ENCODE measurements at places on chromosomes 7 and 10.

- DNase-seq, result no peak
Measured at GRCh38 chr7:157520249-157520648, 183.4 kb downstream of the DNAJB6 start.

GRCh38 chr7:25575634-25576033 lies 347.3 kb upstream of the NPVF start:
- DNase-seq, result no peak

DNA sequence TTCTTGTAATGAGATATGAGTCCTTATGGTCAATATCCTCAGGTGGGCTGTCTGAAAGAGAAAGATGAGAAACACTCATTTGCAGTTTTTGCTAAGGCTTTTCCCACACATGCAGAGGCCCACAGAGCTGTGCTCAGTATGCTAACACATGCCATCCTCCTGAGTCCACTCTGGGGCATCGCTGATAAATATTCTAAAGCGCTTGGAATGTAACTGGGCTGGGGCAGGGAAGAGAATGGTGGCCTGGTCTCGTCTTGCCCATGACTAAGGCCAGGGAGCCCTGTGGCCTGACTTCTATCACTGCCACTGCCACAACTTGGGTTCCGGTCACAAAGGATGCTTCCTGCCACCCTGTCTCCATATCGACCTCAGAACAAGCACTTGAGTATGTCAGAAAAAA lies 199.7 kb upstream of the FRMD4A start:
- no peak for DNase-seq

DNA sequence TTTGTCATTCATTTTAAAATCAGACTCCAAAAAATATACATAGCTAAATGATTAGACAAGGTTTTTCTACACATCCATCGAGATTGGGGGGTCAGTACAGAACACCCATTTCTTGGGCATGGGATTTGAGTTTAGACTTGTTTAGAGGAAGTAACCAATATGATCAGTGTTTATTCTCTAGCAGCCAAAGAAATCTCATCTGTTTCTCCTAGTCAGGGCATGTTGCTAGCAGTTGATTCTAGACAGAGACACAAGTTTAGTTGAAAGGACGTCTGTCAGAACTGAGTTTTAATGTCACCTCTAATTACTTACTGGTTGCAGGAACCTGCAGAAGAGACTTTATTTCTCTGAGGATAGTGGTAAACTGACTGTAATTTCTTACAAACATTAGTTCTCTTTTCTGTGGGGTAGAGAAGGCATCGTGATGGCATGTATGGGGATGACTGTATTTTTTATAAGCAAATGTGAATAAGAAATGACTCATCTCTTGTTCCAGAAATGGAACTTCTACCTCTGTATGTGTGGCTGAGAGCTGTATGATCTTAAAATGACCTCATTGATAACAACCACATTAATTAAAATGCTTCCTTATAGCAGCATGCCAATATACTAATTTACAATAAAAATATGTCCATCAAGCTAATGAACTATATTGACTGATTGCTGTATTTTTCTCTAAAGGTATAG lies 30.6 kb upstream of the RHOBTB1 start:
- no peak for DNase-seq

- DNase-seq, result no peak
Measured at GRCh38 chr10:11260170-11260569, 242.5 kb downstream of the CELF2 start.

- no peak for DNase-seq
Measured at GRCh38 chr7:68461430-68461829, 1136.8 kb upstream of the AUTS2 start.

- no peak for DNase-seq
Measured at GRCh38 chr7:147432079-147432478, 1158.5 kb upstream of the C7orf33 start.

DNA sequence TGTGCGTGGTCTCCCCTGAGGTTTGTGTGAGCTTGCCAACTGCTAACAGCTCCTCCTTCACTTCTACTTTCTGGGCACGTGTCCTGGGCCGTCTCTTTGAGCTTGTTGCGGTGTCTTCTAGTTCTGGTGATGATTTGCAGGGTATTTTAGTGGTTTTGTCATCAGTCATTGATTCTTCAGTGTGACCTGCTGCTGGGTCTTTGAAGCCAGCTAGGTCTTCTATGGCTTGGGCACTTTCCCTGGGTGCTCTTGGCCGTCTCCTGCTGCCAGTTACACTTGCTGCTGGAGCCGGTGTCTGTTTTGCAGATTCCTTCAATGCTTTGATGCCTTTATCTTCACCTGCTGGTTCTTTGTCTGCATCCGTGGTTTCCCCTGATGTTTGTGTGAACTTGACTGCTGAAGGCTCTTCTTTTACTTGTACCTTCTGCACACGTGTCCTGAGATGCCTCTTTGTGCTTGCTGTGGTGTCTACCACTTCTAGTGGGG lies 23.0 kb downstream of the MKI67 start:
- DNase-seq, result no peak

- no peak for DNase-seq
Measured at GRCh38 chr10:90337316-90337715, 520.5 kb downstream of the HTR7 start.

- no peak for DNase-seq
Measured at GRCh38 chr10:110643653-110644597, at the start of gene RBM20. Gene RBM20 (plus strand): TSS chr10:110644336. CDS start chr10:110644455, 119 bp downstream.

GRCh38 chr7:22944022-22944421 lies 69.9 kb downstream of the HYCC1 start:
- no peak for DNase-seq

DNA sequence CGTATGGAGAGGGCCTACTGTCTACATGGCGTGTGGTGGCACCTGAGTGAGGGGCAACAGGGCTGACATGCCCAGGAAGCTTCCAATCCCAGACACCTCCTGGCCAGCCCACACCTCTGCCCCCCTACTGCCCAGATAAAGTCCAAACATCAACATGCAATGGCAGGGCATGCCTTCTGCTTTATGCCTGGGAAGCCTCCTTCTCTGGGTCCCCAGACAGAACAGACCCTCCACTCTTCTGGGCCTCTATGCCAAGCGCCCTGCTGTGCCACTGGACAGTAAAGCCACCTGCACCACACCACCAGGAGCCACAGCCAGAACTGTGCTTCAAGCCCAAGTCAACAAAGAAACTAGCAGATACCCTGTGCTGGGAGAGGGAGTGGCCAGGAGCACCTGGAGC lies 12.5 kb downstream of the TMEM72 start:
- DNase-seq, result no peak

DNA sequence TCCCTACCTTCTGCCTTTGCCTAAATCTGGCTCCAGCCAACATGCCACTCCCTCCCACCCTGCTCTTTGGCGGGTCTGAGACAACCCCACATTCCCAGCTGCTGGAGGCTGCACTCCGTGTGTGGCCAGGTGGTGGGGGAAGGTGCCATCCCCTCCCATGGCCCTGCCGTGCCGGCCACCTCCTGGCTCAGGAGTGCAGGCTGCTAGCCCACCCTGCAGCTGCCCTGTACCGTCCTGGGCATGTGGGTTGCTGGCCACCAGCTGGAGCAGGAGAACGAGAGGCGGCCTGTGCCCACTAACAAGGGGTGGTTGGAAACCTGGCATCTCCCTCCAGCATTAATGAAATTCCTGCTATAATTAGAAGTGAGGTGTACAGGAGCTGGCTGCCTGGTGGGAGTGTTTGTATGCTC lies 97.6 kb downstream of the ZMIZ1 start:
- DNase-seq, result no peak

GRCh38 chr7:4727914-4728705 lies 46.0 kb downstream of the FOXK1 start:
- DNase-seq, result no peak

DNA sequence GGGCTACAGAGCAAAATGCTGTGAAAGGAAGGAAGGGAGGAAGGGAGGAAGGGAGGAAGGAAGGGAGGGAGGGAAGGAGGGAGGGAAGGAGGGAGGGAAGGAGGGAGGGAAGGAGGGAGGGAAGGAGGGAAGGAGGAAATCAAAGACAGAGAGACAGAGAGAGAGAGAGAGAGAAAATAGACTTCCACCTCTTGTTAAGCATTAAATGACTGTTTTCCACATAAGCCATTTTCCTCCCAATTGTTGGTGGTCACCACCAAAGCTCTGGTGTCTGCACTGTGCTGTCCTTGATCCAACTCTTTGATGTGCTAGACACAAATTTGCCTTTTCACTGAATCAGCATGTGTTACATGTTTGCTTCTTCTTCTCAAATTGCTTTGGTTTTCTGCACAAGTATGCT lies 90.7 kb upstream of the INHBA start:
- DNase-seq, result no peak

GRCh38 chr10:93991596-93992284 lies 2.0 kb upstream of the PLCE1 start:
- DNase-seq, result no peak

DNA sequence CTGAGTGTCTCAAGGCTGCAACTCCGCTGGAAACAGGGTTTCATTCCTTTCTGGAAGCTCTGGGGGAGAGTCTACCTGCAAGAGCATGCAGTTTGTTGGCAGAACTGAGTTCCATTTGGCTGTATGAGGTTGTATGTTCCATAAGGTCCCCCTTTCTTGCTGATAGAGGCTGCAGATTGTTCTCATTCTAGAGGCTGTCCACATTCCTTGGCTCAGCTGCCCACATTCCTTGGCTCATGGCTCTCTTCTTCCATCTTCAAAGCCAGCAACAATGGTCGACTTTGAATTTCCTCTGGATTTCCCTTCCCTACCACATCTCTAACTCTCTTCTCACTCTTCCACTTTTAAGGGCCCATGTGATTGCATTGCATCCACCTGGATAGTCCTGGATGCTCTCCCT lies 147.3 kb upstream of the CDCA7L start:
- DNase-seq, result no peak

DNA sequence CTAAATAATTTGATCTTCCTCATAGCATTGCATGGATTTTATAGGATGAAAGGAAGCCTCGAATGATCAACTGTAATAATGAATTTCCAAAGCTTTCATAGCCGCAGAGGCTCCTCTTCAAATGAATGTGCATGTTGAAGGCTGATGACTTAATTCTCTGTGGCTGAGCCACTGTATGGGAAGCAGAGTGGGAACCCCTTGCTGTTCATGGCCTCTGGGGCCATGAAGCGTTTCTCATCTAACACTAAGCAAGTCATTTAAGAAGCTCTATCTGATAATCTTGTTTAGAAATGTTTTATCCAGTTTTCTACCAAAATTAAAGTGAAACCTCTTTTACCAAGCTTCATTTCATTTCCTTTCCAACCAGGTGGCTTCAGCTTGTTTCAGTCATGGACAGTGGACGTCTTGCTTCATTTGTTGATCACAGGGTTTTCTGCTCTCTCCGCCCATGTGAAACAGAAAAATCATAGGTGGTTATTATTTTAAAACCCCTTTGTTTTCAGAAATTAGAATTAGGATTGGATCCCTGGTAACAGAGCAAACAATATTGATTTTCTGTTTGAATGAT lies 10.3 kb upstream of the ADARB2 start:
- DNase-seq, result no peak

DNA sequence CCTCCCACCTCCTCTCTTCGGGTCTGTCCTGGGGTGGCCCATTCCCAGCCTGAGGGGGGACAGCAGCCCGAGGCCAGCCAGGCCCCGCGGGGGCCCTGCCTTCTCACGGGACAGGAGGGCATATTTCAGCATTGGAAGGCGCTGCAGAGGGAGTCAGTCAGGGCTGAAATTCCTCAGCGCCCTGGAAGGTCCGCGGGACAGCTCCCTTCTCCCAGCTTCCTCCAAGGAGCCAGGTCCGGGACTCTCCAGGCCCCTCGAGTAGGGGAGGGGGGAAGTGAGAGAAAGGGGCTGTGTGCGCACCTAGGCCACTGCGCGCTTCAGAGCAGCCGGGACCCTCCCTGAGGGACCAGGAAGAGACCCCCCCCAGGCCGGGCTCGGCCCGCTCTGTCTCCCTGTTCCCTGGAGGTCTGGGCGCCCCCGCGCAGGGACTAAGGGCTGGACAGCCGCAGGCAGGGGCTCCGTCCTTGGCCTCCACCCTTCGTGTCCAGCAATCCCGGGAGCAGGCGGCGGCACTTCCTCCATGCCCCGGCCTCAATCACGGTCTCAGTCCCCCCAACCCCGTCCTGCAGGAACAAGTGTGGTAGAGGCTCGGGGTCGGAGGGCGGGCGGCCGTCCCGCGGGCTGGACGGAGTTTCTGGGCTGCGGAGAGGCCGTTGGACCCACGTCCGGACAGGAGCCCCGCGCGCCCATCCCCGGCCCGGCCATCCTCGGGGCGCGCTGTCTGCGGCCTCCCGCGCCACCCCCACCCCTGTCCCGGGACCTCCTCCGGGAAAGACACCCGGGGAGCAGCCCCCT lies 6.0 kb upstream of the ELFN1 start:
- DNase-seq, result no peak

GRCh38 chr7:52555805-52556204 lies 479.6 kb upstream of the POM121L12 start:
- DNase-seq, result no peak

DNA sequence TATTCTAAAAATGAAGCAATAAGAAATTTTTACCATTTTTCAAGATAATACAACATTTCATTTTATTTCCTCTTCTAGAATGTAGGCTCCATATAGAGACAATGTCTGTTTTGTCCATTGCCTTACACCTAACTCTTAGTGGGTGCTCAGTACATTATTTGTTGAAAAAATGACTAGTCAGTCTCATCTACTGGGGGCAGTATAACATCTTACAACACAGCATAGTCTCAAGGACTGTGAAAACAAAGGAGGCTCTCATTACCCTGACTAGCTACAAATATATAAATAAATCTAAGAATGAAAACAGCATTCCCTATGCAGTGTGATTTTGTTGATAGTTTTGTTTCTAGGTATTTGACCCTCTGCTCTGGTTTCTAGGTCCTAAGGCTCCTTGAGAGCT lies 11.6 kb downstream of the CRPPA start:
- no peak for DNase-seq

DNA sequence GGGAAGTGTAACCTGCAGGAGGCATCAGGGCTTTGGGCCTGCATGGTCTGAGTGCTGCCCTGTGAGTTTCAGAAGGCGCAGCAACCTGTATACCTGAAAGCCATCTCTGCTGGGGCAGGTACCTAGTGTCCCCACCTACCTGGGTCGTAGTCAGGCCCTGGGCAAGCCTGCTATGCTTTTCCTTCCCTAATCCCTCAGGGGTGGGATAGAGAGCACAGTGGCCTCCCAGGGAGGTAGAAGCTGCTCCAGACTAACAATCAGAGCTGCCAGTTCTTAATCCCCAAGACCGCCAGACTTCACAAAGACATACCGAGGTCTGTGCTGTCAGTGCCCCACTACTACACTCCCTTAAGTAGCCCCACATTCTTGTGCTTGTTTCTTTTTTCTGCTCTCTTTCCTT lies 52.0 kb downstream of the PTEN start:
- no peak for DNase-seq

- DNase-seq, result no peak
Measured at GRCh38 chr7:6146666-6147065, 115.5 kb downstream of the ANKRD61 start.

GRCh38 chr7:104453190-104453589 lies 124.8 kb downstream of the LHFPL3 start:
- no peak for DNase-seq

DNA sequence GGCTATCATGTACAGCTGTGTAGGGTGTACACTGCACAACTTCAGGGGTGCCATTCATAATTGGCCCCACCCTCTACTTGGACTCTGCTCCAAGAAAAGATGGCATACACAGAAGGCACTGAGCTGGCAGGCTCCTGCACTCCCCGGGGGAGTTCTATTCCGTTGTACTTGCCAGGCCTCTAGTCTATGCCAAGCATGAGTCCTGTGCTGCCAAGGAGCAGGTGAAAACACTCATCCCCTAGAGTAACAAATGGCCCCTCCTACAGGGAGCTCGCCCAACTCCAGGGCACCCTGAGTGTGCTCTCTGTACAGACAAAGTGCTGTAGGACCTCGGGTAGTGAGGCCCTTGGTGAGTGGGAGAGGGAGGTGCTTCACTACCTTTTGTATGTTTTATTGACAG lies 127.2 kb downstream of the SLIT1 start:
- DNase-seq, result no peak
